T-cell (primary cell): ENCODE measurements at places on chromosomes 1 and 21.

GRCh38 chr1:3021233-3021671 is at the start of gene ACTRT2:
ACTRT2 (plus strand) TSS chr1:3021467; CDS start chr1:3021687, 220 bp downstream.
- no peak for DNase-seq

- DNase-seq: no peak
These were observed 142.3 kb downstream of the MIS18A start for GRCh38 chr21:32136546-32136945.

DNA sequence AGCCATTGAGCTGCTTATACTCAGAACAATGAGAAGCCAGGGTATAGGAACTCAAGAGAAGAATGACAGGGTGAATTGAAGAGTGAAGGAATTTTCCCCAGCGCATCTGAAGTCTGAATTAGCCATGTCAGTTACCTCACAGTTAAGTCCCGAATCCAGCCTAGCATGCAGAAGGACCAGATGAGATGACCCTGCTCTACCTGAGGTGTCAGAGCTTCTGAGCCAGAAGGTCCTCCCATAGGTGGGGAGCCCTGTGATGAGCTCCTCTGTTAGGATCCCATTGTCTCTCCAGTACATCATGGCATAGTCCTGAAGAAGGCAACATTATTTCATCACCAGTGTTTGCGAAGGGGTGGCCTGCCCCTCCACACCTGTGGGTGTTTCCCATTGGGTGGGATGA is 68.2 kb downstream of the OVGP1 start:
- no peak for DNase-seq

GRCh38 chr1:201711811-201712210 is 117.1 kb upstream of the IPO9 start:
- no peak for DNase-seq

- no peak for DNase-seq
These were observed 18.4 kb downstream of the CEP170 start for GRCh38 chr1:243236604-243237252.
